ENCODE measurements at places on chromosomes 11 and 22.
A peak's percentile ranks its signal among the peaks of the same experiment; 100 is the strongest.

DNA sequence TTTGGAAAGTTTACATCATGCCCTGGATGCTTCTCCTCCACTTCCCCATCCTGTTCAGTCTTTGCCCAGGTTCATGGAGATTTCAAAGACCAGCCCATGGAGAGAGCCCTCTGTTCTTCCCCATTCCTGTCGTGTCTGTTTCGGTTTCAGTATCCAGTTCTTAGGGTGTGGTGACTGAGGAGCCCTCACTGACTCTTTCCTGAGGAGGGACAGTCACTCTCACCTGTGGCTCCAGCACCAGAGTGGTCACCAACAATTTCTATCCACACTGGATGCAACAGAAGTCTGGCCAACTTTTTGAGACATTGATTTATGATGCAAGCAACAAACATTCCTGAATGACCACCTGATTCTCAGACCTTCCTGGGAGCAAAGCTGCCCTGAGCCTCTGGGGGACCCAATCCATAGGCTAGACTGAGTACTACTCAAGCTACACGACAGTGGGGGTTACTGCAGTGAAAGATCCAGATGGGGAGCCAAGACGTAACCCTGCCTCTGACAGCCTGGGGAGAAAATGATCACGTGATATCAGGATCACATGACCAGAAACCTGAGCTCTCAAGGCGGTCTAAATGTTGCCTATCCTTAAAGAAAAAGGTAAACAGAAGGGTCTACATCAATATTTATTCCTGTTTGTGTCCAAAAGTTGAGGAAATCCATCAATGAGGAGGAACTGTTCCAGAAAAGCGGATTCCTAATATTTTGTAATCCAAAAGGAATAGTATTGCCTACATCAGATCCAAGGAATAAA lies 76.2 kb upstream of the VPREB1 start:
- DNase-seq: no peak

GRCh38 chr11:9664276-9665171 lies 647 bp downstream of the SWAP70 start:
- DNase-seq: peak; percentile 27

DNA sequence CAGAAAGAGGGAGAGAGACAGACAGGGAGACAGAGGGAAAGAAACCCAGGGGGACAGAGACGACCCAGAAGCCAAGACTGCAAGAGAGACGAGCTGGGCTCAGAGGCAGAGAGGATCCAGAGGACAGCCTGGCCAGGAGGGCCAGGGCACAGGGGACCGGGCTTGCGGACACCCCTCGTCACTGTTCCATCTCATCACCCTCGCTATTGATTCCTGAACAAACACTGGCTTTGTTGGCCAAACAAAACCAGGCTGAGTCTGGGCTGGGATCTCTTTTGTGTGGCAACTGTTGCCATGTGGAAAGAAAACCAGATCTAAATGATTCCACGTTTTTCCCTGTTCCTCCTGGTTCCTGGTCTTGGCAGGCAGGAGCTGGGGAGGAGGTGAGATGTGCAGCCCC lies 339.4 kb downstream of the MN1 start:
- DNase-seq: peak; percentile 49

GRCh38 chr22:23259916-23260644 lies 79.8 kb downstream of the BCR start:
- no peak for DNase-seq

GRCh38 chr11:111411456-111411855 lies 32.4 kb upstream of the POU2AF1 start:
- DNase-seq: no peak

DNA sequence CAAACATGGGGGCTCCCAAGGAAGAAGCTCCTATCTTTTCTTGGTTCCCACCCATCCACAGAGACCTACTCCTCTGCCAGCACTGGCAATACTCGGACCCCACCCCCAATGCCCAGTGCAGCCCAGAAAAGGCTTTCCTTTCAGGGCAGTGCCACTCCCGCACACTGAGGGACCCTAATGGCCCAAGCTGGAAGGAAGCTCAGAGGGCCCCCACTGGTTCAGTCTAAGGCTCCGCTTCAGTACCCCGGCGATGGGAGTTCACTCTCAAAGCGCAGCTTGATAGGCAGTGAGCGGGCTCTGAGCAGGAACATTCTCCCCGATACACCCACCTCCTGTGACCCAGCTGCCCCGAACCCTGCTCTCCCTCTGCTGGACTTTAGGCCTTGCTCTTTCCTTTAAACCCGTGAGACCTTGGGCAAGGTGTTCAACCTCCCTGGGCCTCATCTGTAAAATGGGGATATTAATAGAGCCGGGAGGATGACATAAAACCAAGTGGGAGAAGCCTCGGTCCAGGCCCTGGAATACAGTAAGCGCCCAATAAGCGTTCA lies 48.4 kb downstream of the CHRDL2 start:
- DNase-seq: no peak

DNA sequence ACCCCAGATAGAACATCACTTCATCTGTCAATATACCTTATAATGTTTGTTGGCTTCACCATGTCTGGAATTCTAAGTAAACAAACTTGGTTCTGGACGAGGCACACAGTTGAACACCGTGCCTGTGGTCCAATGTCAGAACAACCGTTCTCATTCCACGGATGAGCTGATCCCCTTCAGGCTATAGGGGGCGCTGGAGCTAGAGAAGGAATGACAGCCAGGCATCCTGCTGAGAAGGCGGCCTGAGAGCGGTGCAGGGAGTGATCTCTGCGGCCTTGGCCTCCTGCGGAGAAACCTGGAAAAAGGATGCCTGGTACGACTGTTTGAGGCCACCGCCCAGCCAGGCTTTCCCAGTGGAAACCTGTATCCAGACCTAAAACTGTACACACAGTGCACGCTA lies 48.7 kb downstream of the FDX1 start:
- DNase-seq: no peak

DNA sequence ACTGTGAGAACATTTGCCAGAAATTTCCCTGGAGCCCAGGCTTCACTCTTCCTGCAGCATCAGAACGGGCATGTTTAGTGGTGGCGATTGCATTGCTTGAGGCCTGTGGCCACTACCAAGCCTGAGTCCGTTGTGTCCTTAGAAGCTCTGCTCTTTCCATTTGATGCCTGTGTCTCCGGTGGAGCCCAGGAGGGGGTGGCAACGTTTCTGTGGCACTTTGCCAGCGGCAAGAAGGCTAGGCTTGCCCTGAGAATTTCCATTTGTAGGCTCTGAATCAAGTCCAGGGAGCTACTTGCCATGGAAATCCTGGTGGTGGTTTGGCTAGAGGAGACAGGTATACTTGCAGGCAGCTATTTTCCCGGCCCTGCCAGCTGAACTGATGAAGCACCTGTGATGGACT lies 47.1 kb downstream of the ADAMTS8 start:
- no peak for DNase-seq

GRCh38 chr22:36419912-36420882 lies 32.4 kb upstream of the MYH9 start:
- DNase-seq: no peak

DNA sequence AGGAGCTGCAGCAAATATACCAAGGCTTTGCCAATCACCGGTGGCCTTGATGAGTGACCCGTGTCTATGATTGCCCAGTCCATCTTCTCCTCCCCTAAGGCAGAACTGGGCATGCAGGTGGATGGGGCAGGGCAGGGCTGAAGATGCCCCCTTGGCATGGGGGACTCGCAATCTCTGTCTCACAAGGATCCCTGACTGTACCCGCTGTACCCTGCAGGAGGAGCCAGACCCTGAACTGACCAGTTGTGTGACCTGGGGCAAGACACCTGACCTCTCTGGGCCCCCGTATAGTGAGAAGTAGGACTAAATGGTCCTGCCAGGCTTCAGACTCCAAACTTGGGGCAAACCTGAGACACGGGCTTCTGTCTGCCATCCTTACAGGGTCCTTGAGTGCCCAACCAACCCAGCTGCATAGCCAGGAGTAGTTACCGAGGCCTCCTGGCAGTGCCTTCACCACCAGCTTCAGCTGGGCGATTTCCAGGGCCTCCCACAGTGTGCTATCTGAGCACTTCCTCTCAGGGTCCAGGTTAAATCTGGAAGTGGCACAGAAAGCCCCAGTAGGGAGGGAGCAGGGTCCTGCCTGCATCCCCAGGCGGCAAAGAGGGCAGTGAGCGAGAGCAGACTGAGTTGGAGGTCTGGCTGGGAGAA lies 6.4 kb upstream of the KCNJ11 start:
- no peak for DNase-seq

DNA sequence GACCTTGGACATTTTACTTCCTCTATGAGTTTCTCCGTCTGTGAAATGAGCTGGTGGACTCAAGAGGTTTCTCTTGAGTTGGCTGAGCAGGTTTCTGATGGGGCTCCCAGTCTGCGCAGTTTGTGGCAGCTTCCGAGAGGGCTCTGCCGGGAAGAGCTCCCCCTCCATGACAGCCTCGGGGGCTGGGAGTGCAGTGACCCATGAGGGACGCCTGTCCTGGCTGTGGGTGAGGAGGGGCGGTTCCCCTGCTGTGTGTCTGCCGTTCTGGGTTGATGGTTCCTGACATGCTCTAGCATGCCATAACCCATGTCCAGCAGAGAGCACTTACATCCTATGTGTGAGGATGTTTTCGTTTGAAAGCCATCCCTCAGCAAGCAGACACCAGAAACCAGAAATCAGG lies 14.8 kb downstream of the CSF2RB start:
- DNase-seq: no peak

- peak; percentile 78 for DNase-seq
Measured at GRCh38 chr11:126113515-126113957, 50.9 kb upstream of the CDON start.

- DNase-seq: no peak
Measured at GRCh38 chr22:44891791-44892190, 118.0 kb downstream of the PHF21B start.

DNA sequence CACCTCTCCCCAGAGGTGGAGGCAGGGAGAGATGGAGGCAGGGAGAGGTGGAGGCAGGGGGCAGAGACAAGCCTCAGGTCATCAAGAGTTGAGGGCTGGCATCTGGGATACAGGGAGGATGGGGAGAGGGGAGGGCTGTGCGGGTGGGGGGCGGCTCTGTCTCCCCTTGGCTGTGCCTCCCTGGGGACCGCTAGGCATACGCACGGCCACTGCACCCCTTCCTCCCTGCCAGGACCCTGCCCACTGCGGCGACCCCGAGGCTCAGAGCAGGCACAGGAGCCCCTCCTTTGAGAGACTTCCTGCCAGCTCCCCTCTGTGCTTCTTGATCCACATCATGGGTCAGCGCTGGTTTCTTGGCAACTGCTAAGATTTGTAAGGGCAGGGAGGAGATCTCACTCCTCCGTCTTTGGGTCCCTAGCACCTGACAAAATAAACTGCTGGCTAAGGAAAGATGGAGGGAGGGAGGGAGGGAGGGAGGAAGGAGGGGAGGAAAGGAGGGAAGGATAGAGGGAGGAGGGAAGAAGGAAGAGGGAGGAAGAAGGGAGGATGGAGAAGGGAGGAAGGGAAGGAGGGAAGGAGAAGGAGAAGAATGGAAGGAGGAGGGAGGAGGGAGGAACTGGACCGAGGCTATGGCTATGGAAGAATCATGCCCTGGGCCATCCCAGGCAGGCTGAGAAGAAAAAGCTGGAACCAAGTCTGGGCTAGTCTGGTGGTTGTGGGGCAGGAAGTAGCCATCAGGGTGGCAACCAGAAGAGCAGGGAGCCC lies 18.5 kb downstream of the PRR33 start:
- DNase-seq: no peak

- no peak for DNase-seq
Measured at GRCh38 chr11:8360086-8360828, 96.6 kb upstream of the LMO1 start.

DNA sequence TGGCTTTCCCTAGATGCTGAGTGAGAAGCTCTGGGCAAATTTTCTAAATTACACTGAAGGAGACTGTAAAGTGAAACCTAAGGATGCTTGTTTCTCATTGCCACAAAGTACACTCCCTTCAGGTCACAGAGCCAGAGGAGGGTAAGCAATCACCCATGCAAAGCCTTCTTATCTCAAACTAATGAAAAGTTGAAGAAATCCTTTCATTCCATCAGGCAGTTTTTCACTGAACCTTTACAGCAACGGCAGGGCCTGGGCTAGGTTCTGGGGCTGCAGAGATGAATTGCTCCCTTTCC lies 106.2 kb downstream of the RASSF10 start:
- DNase-seq: no peak

DNA sequence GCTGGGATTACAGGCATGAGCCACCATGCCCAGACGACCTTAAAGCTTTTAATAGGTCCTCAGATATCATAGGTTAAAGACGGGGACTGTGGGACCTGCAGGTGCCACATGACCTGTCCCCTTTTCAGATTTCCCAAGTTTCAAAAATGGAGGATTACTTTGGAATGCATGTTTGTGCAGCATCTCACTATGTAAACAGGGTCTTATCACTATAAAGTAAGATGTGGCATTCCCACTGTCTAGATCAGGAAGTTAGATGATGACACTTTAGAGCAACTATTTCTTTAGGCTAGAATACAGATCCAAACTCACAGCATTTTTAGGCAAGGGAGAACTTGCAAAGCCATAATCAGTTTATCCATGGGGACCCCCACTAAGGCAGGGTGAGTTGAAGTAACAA lies 92.8 kb downstream of the USP35 start:
- no peak for DNase-seq

DNA sequence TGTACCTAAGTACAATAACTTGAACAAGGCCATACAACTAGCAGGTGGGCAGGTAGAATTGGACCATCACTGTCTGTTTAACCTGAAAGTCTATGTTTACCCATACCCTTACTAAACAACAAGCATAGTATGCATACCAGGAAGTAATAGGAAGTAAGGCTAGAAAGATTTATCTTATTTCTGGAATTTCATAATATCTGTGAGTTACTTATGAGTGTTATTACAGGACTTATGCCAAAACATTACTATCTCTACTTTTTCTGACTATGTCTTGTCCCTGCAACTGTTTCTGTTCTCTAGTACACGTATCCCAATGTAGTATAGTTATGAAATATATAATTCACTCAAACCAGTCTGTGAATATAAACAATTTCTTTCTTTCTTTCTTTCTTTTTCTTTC lies 1400.8 kb upstream of the TENM4 start:
- DNase-seq: no peak

Measured in NCI-H2081 (cell line).